ENCODE measurements at places on chromosomes 12 and 14.

DNA sequence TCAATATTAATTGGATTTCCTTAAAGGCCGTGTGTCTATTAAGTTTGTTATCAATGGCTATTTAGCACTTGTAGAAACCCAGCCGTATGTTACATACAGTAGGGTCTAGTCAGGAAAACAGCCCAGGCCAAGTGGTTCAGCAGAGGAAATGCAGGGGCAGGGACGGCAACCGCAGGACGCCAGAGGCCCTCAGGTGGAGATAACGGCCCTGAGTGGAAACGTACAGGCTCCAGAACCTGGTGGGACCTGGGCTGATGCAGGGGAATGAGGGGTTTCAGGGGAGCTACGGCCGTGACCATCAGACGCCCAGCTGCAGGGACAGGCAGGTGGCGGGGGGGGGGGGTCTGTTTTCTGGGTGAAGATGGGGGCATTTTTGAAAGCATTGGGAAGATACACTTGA is 3.7 kb upstream of the ANKLE2 start:
- no peak for DNase-seq

DNA sequence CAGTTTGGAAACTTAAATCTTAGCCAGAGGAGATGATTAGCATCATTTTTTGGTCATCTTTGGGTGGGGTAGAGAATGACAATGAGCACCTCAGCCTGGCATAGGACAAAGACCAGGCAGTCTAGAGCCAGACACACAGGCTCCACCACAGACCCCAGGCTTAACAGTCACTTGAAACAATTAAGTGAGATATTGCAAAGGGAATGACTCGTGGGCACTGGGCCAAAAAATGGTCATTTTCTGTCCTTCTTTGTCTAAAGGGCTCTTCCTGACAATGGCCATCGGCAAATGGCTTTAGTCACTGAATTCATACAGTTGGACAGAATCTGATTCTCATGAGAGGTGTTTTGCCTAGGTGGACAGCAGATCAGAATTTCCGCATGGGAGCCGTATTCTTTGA is 78.0 kb upstream of the DICER1 start:
- DNase-seq: no peak

- DNase-seq: no peak
Measured at GRCh38 chr12:43352001-43352400, 200.0 kb downstream of the ADAMTS20 start.

DNA sequence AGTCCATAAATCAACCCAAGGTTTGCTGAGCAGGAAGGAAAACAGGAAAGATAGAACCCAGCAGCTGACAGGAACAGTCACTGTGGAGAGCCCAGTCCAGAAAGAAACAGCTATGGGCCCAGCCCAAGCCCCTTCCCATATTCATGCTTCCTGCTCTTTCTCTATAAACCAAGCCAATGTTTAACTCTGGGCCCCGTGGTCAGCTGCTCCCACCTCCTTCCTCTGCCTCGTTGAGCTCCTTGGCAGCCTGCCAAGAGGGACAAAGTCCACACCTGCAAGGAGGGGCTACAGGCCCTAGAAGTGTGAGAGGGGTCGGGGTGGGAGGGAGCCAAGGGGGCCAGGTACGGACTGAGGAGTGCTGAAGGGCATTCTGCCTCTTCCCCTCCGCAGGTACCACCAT is 10.0 kb downstream of the SLC6A13 start:
- no peak for DNase-seq

GRCh38 chr12:75471902-75472890 is 8.4 kb upstream of the GLIPR1 start:
- DNase-seq: no peak

DNA sequence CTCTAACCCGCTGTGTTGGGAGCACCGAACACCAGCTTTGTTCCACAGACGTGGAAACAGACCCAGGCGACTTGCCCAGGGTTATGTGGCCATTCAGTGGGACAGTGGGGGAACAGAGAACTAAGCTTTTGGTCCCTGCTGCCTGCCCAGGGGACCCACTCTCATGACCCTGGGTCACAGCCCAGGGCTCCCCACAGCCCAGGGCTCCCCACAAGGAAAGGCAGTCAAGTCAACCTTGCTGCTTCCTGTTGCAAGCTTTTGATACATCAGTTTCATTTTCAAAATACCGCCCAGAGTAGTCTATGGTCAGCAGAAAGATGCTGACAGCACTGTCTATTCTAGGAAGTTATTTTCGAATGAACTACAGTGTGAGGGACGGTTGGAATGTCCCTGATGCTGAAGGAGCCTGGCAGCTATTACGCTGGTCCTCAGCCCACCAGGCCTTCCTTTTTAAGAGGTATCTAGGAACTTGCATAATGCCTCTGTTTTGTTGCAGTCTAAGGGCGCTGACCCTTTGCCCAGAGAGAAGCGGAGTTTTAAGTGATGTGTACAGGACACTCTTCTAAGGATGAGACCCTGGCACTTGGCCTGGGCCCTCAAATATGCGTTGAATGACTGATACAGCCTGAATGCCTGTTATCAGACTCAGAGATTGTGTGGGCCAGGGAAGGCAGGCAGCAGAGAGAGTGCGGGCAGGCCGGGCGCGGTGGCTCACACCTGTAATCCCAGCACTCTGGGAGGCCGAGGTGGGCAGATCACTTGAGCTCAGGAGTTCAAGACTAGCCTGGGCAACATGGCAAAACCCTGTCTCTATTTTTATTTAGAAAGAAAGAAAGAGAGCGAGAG is 12.6 kb upstream of the TTC7B start:
- DNase-seq: no peak

- DNase-seq: peak; percentile 61
Measured at GRCh38 chr12:52884526-52885293, 20.2 kb downstream of the KRT8 start.

- DNase-seq: no peak
Measured at GRCh38 chr14:100839681-100840111, 13.8 kb downstream of the MEG3 start.

DNA sequence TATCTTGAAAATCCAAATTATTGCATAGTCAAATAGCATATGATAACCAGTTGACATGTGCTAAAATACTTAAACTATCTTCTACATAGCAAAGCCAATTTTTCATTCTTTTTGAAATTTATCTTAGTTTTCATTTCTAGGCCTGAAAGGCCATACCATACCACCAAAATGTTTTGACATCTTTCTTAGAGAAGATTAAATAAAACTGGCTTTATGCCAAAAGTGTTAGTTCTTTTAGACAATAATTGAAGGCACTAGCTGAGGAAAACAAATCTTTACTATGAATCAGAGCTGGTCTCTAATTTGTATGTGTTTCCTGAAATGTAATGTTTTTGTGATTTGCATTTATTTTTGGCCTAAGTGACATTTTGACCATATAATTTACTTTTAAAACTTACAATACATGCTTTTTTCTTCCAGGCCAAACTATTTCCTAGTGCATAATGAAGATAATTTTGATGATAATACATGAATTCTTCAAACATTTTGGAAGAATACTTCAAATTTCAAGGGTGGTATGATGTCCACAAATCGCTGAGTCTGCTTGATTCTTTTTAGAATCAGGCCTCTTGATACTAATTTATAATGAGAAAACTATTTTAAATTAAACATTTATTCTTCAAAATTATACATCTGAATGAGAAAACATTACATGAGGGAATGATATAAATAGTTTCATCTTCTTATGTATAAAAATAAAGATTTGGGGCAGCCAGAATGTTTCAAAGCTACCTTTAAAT is 6.5 kb upstream of the KCNMB4 start:
- no peak for DNase-seq

DNA sequence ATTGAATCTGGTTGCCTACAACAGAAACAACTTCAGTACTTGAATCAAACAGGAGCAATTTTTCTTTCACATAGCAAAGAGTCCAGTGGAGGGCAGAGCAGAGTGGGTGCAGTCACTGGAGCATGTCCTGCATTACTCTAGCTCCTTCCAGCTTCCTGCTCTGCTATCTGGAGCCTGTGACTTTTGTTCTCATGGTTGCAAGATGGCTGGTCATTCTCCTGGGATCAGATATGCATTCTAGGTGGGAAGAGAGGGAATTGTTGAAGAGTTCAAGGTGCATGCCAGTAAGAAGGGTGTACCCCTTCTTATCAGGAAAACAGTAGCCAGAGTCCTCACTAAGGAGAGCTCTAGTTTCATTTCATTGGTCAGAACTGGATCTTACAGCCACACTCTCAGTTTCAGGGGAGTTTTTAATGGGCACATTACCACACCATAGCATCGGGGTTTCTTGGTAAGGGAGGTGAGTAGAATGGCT is 8.0 kb downstream of the IFT43 start:
- DNase-seq: no peak

- DNase-seq: no peak
Measured at GRCh38 chr14:61145903-61146481, 135.1 kb downstream of the TMEM30B start.

DNA sequence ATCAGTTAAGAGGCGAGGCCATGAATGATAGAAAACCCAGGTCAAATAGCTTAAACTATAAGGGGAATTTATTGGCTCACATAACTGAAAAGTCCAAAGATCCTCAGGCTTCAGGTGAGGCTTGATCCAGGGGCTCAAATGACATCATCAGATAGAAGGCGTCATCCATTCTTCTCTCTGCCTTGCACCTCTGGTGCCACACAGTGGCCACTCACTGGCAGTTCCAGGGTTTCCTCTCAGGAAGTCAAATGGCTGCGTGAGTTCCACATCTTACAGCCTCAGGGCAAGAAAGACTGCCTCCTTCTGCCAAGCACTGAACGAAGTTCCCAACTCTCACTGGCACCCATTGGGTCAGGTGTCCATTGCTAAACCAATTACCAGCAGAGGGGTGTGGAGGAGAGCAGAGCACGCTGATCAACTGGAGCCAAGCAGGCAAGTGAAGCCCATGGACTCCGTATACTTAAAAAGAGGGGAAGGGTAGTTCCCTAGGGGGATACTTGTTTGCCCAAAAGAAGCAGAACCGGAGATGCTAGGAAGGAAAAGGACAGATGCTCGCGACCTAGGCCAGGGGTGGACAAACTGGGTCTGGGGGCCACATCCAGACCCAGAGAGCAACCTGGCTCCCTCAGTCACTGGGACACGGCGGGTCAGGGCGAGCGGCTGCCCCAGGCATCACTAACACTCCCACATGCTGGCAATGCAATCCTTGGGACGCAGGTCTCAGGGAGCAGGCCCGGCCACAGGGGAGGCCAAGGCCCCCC is 69.3 kb downstream of the SERPINA3 start:
- no peak for DNase-seq

GRCh38 chr12:24803430-24804245 is 145.3 kb downstream of the BCAT1 start:
- DNase-seq: no peak

GRCh38 chr14:103879118-103879569 is 31.8 kb upstream of the PPP1R13B start:
- DNase-seq: no peak

DNA sequence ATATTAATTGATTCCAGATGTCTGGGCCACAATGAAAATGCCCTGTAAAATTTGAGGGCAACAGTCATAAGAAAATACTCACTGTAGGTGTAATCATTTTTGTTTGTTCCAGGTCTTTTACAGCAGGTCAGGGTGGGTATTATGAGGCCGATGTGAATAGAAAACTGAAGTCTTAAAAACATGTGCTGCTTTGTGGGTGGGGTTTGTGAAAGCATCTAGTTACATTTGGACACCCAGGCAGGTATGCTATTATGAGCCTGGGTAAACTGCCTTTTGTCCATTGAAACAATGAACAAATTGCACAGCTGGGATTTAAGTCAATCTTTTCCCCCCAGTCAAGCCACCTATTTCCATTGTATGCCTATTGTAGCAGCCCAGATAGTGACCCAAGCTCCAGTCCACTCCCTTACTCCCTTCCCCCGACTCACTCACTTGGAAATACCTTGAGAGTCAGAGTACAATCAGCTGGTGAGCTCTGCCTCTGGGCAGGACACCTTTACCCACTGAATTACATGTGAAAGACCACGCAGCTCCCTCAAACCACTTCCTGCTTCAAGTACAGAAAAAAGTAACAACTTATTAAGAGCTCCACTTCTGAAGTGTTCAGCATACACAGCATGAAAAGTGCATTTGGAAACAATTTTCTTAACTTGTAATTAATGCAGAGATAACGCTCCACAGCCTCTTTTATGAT is 1.8 kb downstream of the IGF1 start:
- no peak for DNase-seq

GRCh38 chr12:125014526-125014925 is 21.1 kb downstream of the BRI3BP start:
- DNase-seq: no peak

DNA sequence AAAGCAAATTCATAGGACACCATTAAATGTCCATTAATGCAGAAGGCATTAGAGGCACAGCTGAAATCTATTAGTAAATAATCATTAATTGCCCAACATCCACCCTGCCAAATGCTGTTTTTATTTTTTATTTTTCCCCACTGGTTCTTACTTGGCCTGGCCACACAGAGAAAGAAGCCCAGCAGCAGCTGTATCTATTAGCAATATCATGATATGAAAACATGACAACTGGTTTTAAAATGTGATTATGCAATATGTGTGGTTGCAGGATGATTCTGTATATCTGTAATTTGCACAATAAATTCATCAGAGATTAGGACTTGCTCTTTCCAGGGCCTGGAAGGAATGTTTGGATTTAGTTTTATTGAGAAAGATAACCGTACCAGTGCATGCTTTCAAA is 44.9 kb downstream of the SIX6 start:
- DNase-seq: no peak

GRCh38 chr14:68561531-68562007 is 231.3 kb downstream of the ZFP36L1 start:
- no peak for DNase-seq

DNA sequence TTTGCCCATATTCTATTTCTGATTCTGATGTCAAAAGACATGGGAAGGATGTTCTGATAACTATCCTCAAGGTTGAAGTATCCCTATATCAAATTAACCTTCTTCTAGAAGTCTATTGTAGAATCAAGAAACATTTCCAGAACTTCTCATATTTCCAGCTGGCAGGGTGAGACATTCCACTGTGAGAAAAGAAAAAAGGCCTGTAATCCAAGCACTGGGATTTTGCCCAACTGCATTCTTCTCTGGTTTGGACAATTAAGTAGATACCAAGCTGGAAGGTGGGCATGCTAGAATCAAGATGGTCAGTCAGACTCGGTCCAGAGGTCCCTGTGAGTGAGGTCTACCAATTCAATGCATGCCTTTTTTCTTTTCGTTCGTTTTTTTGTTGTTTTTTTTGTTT is 60.9 kb downstream of the MAP3K9 start:
- DNase-seq: no peak

DNA sequence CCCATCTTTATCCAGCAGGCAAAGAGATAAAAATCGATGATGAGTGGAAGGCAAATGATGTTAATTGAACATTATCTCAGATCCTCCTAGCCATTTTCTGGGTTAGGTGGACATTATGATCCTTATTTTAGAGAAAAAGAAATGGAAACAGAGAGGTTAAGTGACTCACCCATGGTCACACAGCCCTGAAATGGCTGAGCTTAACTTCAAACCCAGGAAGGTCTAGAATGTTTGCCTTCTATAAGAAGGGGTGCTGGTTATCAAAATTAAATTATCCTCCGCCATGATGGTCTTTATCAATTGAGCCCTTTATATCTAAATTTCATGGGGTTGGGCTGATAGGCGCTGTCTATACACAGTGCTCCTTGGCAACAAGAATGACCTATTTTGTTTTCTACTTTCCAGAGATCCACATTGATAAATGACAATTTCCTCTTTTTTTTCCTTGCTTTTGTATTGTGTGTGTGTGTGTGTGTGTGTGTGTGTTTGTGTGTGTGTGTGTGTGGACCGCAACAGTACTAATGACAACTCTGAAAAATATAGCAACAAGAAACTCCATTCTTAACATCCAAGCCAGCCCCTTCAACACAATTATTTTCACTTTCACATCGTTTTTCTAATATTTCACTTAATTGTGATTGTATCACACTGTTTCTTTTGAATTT is 571.9 kb downstream of the VRK1 start:
- DNase-seq: no peak

GRCh38 chr12:111775205-111776193 is 8.8 kb downstream of the ALDH2 start:
- DNase-seq: no peak

- DNase-seq: no peak
Measured at GRCh38 chr14:81837304-81837703, 303.7 kb upstream of the SEL1L start.

Measured in stimulated activated CD8-positive, alpha-beta memory T cell treated with anti-CD3 and anti-CD28 coated beads, Interleukin-12 subunit alpha, Interleukin-12 subunit beta, amount 100 ng/mL, for 4 hours (primary cell).